ENCODE measurements at places on chromosomes 11 and 22.

DNA sequence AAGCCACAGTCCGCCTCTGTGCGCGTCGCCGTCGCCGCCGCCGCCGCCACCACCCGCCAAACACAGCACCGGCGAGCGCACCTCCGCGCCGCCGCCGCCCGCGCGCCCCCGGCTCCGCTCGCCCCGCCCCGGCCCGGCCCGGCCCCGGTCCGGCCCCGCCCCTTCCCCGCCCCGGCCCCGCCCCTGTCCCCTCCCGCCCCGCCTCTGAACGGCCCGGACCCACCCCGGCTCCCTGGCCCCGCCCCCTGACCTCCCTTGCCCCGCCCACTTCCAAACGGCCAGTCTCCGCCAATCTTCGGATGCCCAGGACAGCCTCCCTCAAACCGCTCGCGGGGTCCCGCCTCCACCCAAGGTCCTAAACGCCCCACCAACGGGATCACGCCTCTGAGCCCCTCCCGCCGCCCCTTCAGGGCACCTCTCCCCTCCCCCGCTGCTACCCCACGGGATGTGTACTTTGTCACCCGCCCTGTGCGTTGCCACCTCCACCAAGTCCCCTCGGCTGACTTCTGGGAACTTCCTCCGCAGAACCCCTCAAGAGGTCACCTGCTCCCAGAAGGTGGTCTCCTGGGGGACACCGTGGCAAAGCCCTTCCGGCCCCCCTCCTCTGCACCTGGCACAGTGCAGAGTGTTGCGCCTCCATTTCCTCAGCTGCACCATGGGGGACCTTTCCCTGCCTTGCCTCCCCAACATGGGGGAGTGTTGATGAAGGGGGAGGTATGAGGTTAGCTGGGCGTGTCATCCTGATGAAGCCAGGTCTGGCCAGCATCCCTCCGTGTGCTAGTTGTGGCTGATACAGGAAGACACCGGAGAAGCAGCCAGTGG is at the start of gene KIAA0930:
KIAA0930 (minus strand) TSS at position 85 of the 822 bp plus-strand sequence. CDS start 191 bp downstream, outside the sequence.
- DNase-seq = no peak

GRCh38 chr22:29907753-29908515 is 25.0 kb downstream of the MTMR3 start:
- DNase-seq = peak; percentile 45

GRCh38 chr11:35344681-35345574 is 74.4 kb downstream of the SLC1A2 start:
- DNase-seq = peak; percentile 45

DNA sequence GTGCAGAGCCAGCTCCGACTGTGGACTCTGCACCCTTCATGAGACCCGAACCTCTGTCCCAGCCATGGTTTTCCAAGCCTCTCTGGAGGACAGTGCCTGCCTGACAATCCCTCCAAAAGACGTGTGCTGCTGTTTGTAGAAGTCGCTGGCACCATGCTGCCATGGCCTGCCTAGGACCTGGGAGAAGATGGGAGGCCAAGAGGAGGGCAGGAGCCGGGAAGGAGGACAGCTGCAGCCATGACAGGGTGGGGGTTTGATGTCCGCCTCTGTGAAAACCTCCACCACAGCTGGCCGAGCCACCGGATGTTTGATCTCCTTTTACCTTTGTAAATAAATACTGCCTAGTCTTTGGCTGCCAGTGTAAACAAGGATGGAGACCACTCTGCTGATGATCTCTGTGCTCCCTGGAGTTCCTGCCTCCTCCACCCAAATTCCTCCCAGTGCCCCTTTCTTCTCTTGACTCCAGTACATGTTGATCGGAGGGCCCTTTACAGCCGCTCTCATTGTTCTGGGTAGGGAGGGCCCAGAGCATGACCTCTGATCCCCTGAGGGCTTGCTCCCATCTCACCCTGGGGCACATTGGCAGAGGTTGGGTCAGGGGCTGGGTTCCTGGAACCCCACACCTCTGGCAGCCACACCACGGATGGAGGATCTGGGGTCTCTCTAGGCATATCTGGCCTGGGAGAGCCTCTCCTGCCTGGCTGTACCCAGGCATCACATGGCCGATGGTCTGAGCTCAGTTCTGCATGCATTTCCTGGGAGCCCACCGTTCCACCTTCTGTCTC is 66.9 kb downstream of the BCR start:
- no peak for DNase-seq

- DNase-seq = no peak
Measured at GRCh38 chr11:1041471-1041870, 5.0 kb upstream of the MUC6 start.

DNA sequence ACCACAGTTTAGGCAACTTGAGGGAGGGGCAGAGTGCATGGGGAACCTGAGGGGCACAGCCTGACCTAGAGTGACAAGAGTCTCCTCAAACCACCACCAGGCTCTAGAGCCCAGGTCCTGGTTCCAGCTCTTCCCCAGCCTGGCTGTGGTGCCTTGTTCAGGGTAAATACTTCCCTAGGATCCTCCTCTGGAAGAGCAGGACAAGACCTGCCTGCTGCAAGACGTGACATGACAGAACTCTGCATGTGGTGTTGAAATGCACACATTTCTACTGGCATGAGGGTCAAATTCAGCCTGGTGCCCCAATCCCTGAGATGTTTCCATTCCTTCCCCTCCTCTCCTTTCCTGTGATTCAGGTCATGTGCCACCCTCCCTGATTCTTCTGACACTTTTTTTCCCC is 3.3 kb downstream of the SEC14L2 start:
- DNase-seq = no peak

DNA sequence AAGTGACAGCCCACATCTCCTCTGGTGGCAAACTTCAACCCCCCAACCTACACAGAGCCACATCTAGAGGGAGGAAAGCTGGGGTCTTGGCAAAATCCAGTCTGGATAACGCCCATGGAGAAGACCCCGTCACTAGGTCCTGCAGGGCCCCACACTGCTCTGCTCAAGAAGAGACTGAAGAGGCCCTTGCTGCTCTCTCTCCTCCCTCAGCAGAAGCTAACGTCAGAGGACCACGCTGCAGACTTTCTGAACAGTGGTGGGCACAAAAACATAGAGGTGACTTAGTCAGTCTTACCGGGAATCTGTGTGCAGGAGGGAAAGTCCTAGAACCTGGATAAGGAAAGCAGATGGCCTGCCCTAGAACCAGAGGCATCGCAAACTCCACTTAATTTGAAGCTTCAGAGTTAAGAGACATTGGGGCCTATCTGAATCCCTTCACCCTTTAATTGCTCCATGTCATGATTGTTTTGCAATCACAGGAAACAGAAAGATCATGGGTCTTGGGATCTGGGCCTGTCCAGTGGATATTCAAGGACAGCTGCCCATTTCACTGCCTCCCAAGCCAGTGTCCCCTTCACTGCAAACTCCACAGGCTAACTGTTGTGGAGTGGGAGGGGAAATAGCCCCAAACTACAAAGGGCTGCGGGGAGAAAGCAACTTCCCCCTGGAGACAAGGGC is 1.7 kb downstream of the DKK3 start:
- DNase-seq = no peak

GRCh38 chr11:587978-588380 is 11.7 kb downstream of the PHRF1 start:
- DNase-seq = no peak

GRCh38 chr11:114284021-114284420 is 12.2 kb upstream of the NNMT start:
- no peak for DNase-seq

GRCh38 chr11:34575261-34575660 is 45.6 kb upstream of the EHF start:
- no peak for DNase-seq

- no peak for DNase-seq
Measured at GRCh38 chr11:43649501-43649900, 31.0 kb upstream of the HSD17B12 start.

GRCh38 chr11:32023370-32024305 is 67.2 kb upstream of the RCN1 start:
- DNase-seq = no peak

DNA sequence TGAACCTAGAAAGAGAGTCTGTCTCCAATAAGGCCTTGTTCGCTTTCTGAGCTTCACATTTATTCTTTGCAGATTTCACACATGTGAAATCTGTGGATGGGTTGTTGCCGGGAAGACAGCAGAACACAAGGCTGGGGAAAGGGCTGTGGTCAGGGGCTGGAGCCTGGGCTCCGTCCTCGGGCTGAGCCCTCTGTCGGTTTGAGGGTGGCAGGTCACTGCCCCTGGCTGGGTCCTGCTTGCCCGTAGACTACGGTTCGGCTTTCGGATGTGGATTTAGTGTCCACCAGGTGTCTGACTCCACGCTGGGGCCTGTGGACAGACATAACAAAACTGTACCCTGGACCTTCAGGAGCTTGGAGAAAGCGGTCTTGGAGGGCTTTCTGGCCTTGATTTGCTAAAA is 117.0 kb upstream of the ALX4 start:
- DNase-seq = no peak

DNA sequence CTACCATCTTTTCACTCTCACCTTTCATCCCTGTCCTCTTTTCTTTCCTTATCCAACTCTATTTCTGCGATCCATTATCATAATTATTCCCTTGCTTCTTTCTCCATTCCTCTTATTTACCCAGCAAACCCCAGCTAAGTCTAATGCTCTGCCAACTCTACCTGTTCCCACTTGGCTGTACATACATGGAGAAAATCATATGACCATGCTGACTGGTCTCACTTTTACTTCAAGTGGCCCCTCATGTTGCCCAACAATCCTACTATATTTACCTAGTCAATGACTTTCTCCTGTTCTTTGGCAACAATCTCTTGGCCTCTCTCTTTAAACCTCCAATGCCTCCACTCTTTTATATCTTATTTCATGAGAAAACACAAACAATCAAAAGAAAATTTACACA is 94.1 kb downstream of the USP35 start:
- DNase-seq = no peak

DNA sequence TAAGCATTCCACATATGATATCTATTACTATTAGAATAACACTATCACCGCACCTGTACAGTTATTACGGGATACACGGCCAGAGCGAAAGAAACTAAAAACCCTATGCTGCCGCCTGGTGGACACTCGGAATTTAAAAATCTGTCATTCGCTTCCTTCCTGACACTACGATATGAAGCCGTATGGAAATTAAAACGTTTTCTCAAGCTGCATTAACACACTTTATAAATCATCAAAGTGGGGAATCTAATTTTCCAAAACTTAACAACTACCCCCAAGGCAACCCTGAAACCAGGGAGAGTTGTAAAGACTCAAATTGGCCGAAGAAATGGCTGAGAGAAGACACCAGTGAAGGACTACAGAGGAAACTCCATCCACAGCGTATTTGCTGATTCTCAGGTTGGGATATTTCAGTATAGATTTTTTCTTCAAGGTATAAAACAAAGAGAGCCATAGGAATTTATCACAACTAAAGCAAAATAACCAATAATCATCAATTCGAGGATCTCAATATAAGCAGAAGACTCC is 1.4 kb downstream of the CCDC73 start:
- peak; percentile 53 for DNase-seq

GRCh38 chr11:44351006-44351660 is 41.2 kb upstream of the ALX4 start:
- no peak for DNase-seq

DNA sequence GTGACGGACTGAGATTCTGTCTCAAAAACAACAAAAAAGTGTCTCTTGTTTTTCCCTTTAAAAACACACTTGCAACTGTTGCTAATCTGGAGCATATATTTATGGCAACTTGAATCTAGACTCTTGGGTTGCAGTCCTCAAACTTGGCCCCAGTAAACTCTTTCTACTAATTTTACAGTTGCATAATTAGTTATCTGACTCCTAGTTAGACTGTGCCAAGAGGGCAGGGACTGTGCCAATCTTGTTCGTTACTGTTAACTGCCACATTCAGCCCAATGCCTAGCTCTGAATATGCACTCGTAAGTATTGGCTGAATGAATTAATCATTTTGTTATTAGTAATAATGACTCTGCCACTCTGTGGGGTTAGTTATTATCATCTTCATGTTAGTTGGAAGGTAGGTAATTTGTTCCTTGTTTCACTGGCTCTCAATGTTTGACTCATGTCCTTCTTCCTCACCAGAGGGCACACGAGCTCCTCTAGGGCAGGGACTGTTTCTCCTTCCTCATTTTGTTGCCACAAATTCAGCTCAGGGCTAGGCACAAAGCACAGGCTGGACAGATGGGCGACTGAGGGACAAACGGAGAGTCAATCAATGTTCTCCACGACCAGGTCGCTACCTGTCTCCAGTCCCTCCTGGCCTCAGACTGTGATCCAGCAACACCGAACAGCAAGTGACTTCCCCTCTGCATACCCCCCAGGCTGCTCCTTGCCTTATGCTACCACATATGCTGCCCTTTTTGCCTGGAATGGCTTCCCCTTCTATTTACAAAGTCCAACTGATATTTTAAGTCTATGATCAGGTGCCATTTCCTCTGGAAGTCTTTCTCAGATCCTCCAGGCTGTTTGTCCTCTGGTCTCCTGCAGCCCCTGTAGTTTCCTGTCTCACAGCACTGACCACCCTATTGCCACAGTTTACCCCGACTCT is 9.0 kb downstream of the CLPB start:
- DNase-seq = no peak

GRCh38 chr22:21025763-21026755 is 6.3 kb downstream of the SLC7A4 start:
- DNase-seq = no peak

GRCh38 chr11:57787920-57788702 is 26.5 kb downstream of the CTNND1 start:
- DNase-seq = no peak

GRCh38 chr11:61890529-61891330 is 615 bp downstream of the FADS3 start:
- DNase-seq = no peak

- DNase-seq = no peak
Measured at GRCh38 chr11:65903068-65903481, 2.9 kb upstream of the FOSL1 start.

- DNase-seq = no peak
Measured at GRCh38 chr11:99632969-99633368, 612.2 kb downstream of the CNTN5 start.

- no peak for DNase-seq
Measured at GRCh38 chr11:118171269-118172062, 5.0 kb downstream of the SCN2B start.

DNA sequence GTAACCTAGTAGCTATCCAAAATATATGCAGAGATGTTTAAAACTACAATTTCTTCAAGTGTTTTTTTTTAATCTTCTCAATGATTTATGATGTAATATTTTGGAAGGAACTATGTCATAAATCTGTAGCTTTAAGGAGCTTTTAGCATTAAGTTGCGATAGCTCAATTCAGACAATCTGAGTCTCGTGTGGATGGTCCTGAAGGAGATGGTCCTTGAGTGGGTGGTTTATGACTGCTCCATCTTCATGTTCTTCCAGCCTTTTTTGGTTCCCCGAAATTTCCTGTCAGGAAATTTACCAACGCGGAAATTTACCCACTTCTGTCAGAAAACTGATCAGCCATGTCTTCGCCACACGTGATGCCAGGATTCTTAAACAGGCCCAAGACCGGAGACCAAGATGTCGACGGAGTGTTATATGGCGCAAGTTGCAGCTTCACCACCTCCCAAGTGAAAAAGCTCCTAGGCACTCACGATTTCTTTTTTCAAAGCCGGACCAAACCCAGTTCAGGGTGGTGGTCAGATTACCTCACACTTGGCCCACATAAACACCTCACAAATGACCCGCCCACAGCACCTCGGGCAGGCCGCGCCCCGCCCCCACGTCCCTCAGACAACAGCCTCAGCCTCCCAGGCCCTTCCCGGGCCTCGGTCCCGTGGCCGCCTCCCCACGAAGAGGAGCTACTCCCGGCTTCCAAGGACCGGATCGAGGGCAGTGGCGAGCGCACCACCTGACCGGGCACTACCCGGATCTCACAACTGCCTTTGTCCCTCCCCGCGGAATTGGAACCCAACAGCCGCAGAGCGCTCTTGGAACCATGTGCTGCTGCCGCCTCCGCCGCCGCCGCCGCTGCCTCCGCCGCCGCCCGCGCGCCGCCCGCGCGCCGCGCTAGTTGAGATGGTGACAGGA is at the start of gene MORC2:
MORC2 (minus strand) TSS at position 760 of the 909 bp plus-strand sequence. CDS start 885 bp downstream, outside the sequence.
- peak; percentile 13 for DNase-seq
